ENCODE measurements at places on chromosomes 13 and 19. TPM values are rescaled to one million over a fixed set of nuclear protein-coding genes. Genes with fewer than 3 reads are reported as not detected.

RFXAP gene
- total RNA-seq: 2.3 TPM

STOML3 gene
- not detected for total RNA-seq

PDS5B gene
- 17.0 TPM for total RNA-seq

LYL1 gene
- not detected for total RNA-seq

ZNF154 gene
- not detected for total RNA-seq

CCDC122 gene
- 6.1 TPM for total RNA-seq

LIPE gene
- total RNA-seq: not detected

NDUFS7 gene
- 101 TPM for total RNA-seq

POLR1G gene
- total RNA-seq: 54.6 TPM

CSNK1G2 gene
- 111 TPM for total RNA-seq

KCNRG gene
- total RNA-seq: 2.3 TPM

CHERP gene
- 6.5 TPM for total RNA-seq

FGF14 gene
- total RNA-seq: not detected

TSHZ3 gene
- total RNA-seq: 3.6 TPM

All from HT1080 (cell line).